ENCODE measurements at places on chromosomes 2 and 18.

- no peak overlapping the region for H3K27ac ChIP-seq
- DNase-seq: no peak
- no peaks in the 10 kb centered on the region for H3K4me1 ChIP-seq
- no peaks in the 10 kb centered on the region for H3K27me3 ChIP-seq
These were observed 15.4 kb downstream of the EVA1A start for GRCh38 chr2:75545387-75545786.

- no peak overlapping the region for H3K27ac ChIP-seq
- H3K36me3 ChIP-seq: no peaks in the 10 kb centered on the region
- no peak overlapping the region for H3K4me3 ChIP-seq
- no peaks in the 10 kb centered on the region for H3K27me3 ChIP-seq
- no peaks in the 10 kb centered on the region for H3K4me1 ChIP-seq
These were observed 55.7 kb downstream of the LOXHD1 start for GRCh38 chr18:46601141-46601805.

GRCh38 chr18:13437034-13437433, 218.5 kb downstream of the LDLRAD4 start:
- H3K27me3 ChIP-seq: no peaks in the 10 kb centered on the region
- DNase-seq: no peak
- peaks cover 25% of the 10 kb centered on the region for H3K4me1 ChIP-seq
- no peaks in the 10 kb centered on the region for H3K36me3 ChIP-seq
- H3K4me3 ChIP-seq: no peak overlapping the region
- H3K27ac ChIP-seq: no peak overlapping the region

- no peaks in the 10 kb centered on the region for H3K27me3 ChIP-seq
- H3K27ac ChIP-seq: no peak overlapping the region
These were observed 76.2 kb downstream of the FMNL2 start for GRCh38 chr2:152411154-152411553.

DNA sequence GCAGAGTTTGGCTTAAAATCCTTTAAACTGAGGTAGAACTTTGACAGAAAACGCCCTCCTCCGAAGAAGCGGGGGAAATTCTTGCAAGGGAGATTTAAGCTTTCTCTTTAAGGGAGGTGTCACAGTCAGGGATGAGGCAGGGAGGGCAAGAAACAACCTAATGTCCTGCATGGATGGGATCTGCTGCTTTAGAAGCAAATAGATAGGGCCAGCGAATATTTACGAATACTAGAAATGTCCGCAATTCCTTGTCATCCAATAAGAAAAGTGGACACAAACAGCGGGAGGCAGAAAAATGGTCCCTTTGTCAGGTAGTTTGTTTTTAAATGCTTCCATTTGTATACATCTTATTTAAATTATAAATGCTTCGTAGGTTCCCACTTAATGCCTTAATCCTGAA, 12.0 kb downstream of the MEIS1 start:
- peak overlapping the region; percentile 73 for H3K27ac ChIP-seq
- no peaks in the 10 kb centered on the region for H3K27me3 ChIP-seq
- peaks cover 13% of the 10 kb centered on the region for H3K4me1 ChIP-seq

Data from thyroid gland (tissue), 4 donors.